ENCODE measurements at places on chromosomes 2 and 18.

- no peak for DNase-seq
These were observed 68.6 kb upstream of the DNMT3A start for GRCh38 chr2:25410370-25410769.

DNA sequence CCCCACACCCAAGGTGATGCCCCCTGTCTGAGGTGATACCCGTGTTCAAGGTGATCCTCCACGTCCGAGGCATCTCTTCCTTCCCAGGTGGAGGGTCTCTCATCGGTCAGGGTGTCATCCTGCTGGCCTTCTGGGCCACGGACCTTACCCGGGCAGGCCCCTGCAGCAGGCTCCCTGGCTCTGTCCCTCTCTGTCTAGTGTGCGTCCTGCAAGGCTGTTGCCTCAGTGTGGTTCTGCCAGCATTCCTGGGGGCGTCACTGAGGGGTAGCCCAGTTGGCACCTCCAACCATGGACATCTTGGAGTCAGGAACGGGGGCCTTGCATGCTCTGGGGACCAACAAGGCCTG lies 5.6 kb upstream of the PER2 start:
- DNase-seq: no peak

- DNase-seq: no peak
These were observed 12.6 kb downstream of the SCN3A start for GRCh38 chr2:165191096-165191728.

- no peak for DNase-seq
These were observed 24.3 kb downstream of the TMEM237 start for GRCh38 chr2:201618744-201619662.

DNA sequence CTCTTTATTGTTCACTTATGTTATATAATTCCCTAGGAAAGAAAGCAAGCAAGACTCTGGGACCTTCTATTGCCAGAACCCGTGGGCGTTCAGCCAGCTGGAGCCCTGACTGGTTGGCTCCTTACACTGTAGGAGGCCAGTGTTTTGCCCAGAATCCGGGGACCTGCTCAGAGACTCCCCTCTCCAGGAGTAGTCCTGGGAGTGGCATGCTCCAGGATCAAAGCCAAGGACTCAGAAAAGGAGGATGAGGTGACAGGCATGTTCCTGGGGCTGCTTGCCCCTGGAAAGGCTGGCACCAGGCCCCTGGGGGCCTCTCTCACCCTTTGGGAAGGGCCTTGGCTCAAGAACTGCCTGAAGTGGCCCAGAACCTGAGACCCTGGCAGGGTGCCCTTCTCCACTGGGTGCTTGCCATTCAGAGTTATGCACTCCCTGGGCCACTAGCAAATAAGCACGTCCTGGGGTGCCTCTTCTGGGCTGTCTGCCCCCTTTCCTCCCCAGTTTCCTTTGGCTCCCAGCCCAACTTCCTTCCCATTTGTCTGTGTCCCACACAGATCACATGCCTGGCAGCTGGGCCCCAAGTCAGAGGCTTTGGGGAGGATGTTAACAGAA lies 19.6 kb upstream of the KIF3C start:
- no peak for DNase-seq

DNA sequence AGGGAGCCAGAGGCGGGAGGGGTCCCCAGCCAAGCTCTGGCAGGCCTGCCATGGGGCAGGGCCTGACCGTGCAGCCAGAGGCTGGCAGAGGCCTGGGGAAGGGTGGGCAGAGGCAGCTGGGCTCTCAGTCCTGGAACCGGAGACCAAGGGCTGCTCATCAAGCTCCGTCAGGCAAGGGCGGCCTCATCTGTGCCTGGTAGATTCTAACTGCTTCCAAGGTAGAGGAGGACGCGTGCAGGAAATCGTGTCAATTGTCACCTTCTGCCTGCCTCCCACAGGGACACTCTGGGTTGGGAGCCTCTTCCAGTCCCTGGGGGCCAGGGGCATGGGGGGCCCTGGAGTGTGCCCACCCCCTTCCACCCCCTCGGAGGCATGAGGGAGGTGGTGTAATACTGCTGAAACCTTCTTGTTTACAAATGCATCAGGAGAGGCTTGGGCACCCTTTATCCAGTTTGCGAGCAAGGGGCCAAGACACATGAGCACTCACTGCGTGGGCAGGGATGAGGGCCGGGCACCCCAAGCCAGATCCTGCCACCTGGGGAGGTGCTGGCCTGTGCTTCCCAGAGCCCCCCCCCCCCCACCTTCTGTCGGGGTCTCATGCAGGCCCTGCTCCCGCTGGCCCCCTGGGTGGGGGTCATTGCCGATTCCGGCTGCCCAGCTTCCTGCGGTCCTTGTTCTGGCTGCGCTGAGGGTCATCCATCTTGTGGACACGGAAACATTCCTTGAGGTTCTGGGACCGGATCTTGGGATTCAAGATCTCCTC lies 9.0 kb downstream of the SNORC start:
- no peak for DNase-seq

DNA sequence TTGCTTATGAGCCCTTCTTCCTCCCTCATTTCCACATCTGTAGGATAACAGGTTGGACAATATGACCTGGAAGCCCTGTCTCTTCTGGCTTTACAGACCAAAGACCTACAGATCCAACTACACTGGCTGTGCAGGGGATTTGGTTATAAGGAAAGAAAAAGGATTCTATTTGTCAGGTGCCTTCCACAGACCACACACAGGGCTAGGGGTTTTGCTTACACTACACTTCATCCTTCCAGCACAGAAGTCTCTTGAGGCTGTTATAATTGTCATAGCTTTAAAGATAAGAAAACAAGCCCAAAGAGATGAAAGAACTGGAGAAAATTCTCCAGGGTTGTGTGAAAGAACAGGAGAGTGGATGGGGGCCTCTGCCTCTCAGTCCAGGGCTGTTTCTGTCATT lies 302.6 kb downstream of the MYCN start:
- no peak for DNase-seq

DNA sequence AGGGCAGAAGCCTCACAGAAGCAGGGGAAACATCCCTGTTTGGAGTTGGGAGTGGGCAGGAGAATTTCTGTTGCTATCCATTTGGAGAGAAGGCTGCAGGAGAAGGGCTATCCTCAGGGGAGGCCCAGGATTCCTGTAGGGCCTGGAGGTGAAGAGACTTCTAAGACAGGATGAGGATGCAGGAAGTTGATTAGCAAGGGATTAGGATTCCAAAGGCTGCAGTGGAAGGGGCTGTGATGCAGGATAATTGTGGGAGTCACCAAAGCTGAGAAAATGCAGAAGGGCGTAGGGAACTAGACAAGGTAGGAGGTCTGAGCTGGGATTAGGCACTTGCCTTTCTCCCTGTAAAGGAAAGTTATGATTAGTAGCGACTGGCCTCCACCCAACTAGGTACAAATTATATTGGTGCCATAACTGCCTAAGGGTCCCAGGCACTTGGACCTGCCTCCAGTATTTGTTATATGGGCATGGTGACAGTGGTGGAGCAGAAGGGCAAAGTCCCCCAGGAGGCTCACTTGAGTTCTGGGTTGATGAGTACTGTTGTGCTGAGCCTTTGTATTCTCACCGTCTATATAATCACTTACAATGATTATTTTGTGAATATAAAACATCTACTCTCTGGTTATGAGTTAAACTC lies 96.4 kb upstream of the MSTN start:
- no peak for DNase-seq

DNA sequence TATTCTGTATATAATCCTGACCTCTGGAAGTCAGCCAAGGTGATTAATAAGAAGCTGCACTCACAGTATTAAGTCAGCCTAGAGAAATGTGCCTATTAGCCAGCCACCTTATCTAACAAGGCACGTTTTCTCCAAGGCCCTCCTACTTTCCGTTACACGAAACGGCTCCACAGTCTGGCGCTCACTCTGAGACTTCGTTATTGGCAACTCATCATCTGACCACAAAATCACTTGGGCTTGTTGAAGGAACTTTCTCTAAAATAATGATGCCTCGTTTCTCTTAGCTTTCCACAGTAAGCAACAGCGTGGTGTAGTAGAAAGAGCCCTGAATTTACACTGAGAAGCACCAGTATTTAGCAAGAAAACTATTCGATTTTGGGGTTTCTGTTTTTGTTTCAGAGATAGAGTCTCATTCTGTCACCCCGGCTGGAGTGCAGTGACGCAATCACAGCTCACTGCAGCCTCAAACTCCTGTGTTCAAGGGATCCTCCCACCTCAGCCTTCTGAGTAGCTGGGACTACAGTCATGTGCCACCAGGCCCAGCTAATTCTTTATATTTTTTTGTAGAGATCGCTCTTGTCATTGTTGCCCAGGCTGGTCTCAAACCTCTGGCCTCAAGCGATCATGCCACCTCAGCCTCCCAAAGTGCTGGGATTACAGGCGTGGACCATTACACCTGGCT lies 53.6 kb upstream of the SLC14A1 start:
- DNase-seq: no peak

- peak; percentile 67 for DNase-seq
These were observed 77.8 kb downstream of the MBP start for GRCh38 chr18:77054606-77055428.

GRCh38 chr2:56671973-56672569 lies 488.3 kb downstream of the CCDC85A start:
- no peak for DNase-seq

DNA sequence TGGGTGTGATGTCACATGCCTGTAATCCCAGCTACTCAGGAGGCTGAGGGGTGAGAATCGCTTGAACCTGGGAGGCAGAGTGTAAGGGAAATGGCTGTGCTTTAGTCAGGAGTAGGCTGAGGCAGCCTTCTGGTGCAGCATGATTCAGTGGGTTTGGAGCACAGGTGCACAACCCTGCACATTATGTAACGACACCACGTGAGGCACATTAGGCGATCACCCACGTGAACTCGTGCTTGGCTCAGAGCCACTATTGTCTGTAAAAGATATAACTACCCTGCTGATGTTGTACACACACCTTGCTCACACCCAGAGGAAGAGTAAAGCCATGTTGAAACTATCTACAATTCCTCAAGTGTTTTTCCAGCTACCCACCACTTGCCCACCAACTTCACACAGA lies 54.8 kb upstream of the ZC3H15 start:
- DNase-seq: no peak

DNA sequence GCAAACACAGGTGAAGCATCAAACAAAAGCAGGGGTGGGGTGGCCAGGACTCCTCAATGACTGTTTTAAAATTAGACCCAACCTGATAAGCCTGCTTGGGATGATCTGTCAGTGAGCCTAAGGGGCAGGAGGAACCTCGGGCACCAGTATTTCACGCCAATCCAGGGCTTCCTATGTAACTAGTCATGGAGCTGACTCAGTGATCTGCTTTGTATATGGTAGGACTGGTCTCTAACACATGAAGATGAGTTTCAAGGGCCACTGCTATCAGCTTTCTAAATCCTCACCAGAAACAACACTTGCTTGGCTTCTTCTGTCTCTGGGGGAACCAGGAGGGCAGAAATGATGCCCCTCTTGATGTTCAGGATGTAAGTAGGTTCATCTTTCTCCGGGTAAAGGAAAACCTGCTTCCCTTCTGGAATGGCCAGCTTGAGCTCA lies 6.2 kb downstream of the APOB start:
- no peak for DNase-seq

DNA sequence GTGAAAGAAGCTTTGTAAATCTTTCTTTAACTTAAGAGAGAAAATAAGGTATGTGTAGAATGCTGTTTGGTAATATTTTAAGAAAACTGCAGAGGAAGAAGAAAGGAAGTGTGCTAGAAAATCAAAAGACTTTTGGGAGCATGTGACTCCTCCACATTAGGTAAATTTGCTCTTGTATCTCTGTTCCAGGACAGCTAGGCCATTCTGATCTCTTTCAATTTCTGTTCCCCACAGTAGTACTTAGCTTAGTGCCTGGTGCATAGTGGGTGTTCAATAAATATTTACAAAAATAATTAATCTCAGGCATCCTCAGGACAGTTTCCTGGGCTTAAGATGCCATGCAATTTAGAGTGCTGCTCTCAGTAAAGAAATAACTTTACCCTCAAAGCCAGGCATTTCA lies 105.0 kb downstream of the GPD2 start:
- no peak for DNase-seq

- no peak for DNase-seq
These were observed 1016.4 kb upstream of the PIK3C3 start for GRCh38 chr18:40938615-40939014.

- no peak for DNase-seq
These were observed 67.5 kb downstream of the ZEB2 start for GRCh38 chr2:144452169-144452988.

GRCh38 chr2:164514491-164514890 lies 106.8 kb downstream of the GRB14 start:
- no peak for DNase-seq

DNA sequence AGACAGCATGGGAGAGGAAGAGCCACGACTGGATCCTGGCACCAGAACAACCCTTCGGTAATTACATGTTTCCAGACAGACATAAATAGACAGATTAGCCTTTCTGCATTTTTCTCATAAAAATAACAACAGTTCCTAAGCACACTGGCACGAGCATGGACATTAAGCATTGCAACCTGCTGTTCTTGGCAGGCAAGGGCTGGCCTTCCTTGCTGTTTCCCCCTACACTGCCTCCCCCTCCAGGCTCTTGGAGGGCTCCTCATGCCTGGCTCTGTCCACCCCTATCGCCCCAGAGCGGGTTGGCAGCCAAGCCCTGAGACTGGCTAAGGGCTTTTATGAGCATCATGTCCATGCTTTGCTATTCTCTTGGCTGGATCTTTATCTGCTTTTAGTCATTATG lies 89.6 kb downstream of the TTC32 start:
- DNase-seq: no peak

GRCh38 chr18:63763831-63764600 lies 11.2 kb upstream of the SERPINB7 start:
- DNase-seq: no peak

DNA sequence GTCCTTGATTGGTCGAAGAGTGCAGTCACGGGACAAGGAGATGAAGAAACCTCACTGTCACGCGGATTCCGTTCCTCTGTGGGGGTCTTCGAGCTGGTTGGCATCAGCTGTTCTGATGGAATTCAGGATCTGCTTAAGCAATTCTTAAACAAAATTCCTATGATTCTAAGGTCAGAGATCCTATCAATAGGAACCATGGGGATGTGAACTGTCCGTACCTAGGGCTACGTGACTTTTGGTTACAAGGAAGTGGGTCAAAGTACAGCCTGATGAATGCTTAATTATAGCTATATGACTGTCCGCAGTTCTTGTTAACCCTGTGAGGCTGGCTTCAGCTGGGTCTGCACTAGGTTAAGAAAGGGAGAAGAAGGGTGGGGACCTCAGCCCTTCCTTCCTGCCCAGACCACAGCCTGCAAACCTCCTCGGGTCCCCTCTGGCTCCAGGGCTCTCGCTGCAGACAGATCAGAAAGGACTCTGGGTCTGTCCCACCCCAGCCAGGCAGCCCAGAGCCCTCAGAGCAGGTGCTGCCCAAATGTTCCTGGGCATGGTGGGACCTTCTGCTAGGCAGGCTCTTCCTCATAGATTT lies 44.2 kb upstream of the TAF1B start:
- DNase-seq: no peak

DNA sequence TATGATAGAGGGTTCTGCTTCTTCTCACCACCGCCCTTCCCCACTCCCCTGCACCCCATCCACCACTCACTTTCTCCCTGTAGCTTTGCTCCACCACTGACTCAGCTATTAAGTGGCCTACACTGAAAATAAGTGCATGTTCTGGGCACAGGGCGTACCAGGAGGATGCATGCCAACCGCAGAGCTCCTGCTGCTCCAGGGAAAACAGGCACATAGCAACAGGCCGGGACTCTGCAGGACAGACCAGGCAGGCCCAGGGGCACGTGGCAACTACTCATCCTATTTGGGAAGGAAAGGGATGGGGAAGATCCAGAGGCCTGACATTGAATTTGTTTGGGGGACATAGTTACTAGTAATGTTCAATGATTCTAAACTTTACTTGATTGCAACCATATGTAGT lies 28.4 kb downstream of the ARL4C start:
- no peak for DNase-seq

GRCh38 chr2:219460424-219460926 lies 25.8 kb downstream of the SPEG start:
- DNase-seq: no peak

Measured in stimulated activated CD4-positive, alpha-beta T cell treated with anti-CD3 and anti-CD28 coated beads, Interleukin-1b, Interleukin-23, amount 100 ng/mL, for 24 hours (primary cell).